Neural crest cell (in vitro differentiated cells): ENCODE measurements at places on chromosomes 13 and 19.

- H3K4me1 ChIP-seq, result peaks cover 6% of the 10 kb centered on the region
- H3K36me3 ChIP-seq, result peaks cover 10% of the 10 kb centered on the region
- no peak overlapping the region for H3K4me3 ChIP-seq
- no peak overlapping the region for H3K27ac ChIP-seq
- peaks cover 9% of the 10 kb centered on the region for H3K27me3 ChIP-seq
Observed at GRCh38 chr19:2716722-2717637, 4.2 kb downstream of the DIRAS1 start.

DNA sequence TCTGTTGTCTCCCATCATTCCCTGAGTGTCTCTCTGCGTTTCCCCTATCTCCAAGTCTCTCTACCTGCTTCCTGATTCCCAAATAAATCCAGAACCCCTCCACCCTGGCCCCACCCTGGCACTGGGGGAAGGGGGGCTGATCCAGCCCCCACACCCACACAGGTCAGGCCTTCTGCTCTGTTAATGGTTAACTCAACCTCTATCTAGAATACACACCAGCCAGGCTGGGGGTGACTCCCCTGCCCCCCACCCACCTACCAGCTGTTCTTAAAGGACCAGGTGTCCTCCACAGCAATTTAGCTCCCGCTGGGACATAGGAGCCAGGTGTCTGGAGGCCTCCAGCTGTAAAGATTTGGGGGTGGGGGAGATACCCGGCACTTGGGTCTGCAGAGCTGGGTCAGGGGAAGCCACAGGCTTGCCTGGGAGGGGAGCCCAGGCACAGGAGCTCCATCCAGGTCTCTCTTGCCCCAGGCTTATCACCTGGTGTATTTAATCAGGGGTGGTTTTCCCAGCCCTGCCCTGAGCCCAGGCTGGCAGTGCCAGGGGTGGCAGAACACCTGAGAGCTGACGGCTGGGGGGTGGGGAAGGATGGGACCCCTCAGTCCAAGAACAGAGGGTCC, 3.9 kb downstream of the IRF2BP1 start:
- H3K27me3 ChIP-seq, result peaks cover 9% of the 10 kb centered on the region
- H3K36me3 ChIP-seq, result peaks cover 3% of the 10 kb centered on the region
- no peak for DNase-seq
- H3K4me1 ChIP-seq, result peaks cover 43% of the 10 kb centered on the region

DNA sequence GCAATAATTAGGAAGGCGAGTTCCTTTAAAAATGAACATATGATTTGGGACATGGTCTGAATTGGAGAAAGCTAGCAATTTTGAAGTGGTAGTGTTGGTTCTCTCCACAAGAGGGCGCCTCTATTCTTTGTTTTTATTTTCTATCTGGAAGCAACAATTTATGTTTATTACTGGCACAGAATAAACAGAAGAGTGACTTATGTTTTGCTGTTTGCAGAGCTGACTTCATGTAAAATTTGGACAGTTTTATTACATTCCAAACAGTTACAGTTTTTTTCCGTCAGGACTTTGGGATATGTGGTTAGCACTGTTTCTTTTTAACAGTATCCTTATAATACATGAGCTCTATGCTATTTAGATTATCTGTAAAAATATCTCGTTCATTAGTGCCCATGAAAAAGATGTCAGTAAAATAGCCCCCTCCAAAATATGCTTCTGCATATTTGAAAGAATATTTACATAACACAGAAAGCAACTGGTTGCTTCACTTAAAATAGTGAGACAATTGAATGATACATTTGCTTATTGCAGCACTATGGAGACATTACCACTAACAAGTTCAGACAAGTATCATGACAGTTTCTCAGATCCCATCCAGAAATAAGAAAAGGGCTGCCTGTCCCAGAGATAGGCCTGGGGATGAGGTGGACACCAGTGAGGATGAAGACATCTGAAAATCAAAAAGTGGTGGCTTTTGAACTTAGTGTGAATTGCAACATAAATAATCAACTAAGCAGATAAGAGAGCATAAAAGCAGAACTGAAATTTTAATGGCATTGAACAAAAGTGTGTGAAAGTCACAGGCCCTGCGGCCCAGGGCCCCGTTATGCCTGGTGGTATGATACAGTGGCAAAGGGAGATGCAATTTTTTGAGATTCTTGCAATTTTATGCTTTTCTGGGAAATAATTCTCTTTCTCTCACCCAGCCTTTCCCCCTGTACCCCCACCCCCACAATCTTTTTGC, 32.3 kb upstream of the FGF9 start:
- no peak overlapping the region for H3K27ac ChIP-seq
- no peak overlapping the region for H3K4me3 ChIP-seq
- H3K27me3 ChIP-seq, result no peaks in the 10 kb centered on the region
- DNase-seq, result peak; percentile 43
- H3K36me3 ChIP-seq, result no peaks in the 10 kb centered on the region

- H3K36me3 ChIP-seq, result no peaks in the 10 kb centered on the region
- peaks cover 13% of the 10 kb centered on the region for H3K4me1 ChIP-seq
- H3K27ac ChIP-seq, result no peak overlapping the region
- H3K27me3 ChIP-seq, result no peaks in the 10 kb centered on the region
- H3K4me3 ChIP-seq, result no peak overlapping the region
Observed at GRCh38 chr13:62119739-62120700, 704.4 kb upstream of the PCDH20 start.

DNA sequence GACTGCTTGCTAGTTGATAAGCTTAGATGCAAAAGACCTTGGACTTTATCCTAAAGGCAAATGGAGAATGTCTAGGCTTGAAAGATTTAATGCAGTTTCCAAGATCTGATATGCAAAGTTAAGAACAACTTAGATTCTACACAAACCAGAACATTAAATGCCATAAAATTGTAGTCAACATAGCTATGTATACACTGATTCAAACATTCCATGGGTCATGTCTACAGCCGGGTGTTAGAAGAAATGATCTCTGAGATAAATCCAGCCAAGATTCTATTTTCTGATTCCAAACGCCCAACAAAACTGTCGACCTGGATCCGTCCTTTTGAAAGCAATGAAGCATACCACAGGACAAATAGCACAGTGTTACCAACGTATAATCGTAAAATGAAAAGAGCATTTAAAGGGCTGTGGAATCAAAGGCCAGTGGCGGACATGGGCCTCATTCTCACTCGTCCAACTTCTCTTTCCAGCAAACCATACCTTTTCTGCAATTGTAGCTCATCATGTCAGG, 52.7 kb downstream of the KCTD12 start:
- no peaks in the 10 kb centered on the region for H3K36me3 ChIP-seq
- no peaks in the 10 kb centered on the region for H3K27me3 ChIP-seq
- no peak overlapping the region for H3K4me3 ChIP-seq
- peaks cover 6% of the 10 kb centered on the region for H3K4me1 ChIP-seq
- H3K27ac ChIP-seq, result no peak overlapping the region

DNA sequence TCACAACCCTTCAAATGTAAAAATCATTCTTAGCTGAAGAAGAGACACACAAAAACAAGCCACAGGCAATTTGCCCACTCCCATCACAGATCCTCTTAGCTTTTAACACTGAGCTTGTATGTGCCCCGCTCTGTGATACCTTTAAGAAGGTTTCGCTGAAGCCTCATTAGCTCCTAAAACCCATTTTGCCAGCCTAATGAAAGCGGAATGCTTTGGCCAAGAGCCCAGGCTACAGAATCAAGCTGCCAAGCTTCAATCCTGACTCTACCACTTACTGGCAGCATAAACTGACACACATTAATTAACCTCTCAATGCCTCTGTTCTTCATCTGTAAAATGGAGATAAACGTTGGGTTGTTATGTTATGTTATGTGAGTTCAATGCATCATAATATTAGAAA, 10.5 kb downstream of the ZNF112 start:
- H3K27ac ChIP-seq, result no peak overlapping the region
- no peak for DNase-seq
- peaks cover 5% of the 10 kb centered on the region for H3K4me1 ChIP-seq
- H3K27me3 ChIP-seq, result no peaks in the 10 kb centered on the region
- peaks cover 63% of the 10 kb centered on the region for H3K36me3 ChIP-seq

DNA sequence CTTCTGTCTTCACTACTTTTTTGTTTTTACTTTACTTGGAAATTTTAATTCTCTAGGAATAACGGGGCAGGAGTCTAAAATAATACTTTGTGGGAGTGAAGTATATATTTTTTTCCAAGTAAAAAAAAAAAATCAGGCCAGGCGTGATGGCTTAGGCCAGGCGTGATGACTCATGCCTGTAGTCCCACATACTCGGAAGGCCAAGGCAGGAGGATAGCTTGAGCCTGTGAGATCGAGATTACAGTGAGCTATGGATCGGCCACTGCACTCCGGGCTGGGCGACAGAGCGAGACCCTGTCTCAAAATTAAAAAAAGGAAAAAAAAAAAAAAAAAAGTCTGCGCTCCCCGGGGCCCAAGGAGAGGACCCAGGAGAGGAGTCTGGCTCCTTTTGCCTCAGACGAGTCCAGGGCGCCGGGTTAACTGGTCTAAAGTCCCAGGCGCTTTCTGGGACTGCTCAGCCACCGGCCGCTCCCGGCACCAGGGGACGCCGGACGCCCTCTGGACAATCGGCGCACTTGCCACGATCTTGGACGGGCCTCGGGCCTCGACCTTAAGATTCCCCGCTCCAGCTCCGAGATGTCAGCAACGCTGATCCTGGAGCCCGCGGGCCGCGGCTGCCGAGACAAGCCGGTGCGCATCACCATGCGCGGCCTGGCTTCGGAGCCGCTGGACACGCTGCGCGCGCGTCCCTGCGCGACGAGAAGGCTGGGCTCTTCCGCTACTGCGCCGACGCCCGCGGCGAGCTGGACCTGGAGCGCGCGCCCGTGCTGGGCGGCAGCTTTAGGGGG, 2.7 kb upstream of the ZFP82 start:
- peaks cover 17% of the 10 kb centered on the region for H3K36me3 ChIP-seq
- no peak overlapping the region for H3K27ac ChIP-seq
- no peak for DNase-seq
- H3K4me3 ChIP-seq, result no peak overlapping the region

GRCh38 chr13:35964863-35965180, 166.4 kb downstream of the DCLK1 start:
- H3K27me3 ChIP-seq, result no peaks in the 10 kb centered on the region
- H3K4me1 ChIP-seq, result peaks cover 5% of the 10 kb centered on the region
- DNase-seq, result no peak
- H3K36me3 ChIP-seq, result peaks cover 14% of the 10 kb centered on the region
- no peak overlapping the region for H3K27ac ChIP-seq
- no peak overlapping the region for H3K4me3 ChIP-seq
